ENCODE measurements at places on chromosomes 7 and 10.

DNA sequence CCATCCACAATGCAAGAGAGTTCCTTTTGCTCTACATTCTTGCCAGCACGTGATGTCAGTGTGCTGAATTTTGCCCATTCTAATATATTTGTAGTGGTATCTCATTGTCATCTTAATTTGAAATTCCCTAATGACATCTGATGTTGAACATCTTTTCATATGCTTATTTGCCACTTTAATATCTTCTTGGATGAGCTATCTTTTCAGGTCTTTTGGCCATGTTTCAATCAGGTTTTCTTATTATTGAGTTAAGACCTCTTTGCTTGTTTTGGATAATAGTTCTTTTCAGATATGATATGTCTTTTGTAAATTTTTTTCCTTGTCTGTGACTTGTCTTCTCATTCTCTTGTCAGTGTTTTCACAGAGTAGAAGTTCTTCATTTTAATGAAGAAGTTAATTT is 20.4 kb upstream of the FAM3C start:
- no peak for DNase-seq

GRCh38 chr10:116300542-116300941 is 23.7 kb upstream of the CCDC172 start:
- no peak for DNase-seq

DNA sequence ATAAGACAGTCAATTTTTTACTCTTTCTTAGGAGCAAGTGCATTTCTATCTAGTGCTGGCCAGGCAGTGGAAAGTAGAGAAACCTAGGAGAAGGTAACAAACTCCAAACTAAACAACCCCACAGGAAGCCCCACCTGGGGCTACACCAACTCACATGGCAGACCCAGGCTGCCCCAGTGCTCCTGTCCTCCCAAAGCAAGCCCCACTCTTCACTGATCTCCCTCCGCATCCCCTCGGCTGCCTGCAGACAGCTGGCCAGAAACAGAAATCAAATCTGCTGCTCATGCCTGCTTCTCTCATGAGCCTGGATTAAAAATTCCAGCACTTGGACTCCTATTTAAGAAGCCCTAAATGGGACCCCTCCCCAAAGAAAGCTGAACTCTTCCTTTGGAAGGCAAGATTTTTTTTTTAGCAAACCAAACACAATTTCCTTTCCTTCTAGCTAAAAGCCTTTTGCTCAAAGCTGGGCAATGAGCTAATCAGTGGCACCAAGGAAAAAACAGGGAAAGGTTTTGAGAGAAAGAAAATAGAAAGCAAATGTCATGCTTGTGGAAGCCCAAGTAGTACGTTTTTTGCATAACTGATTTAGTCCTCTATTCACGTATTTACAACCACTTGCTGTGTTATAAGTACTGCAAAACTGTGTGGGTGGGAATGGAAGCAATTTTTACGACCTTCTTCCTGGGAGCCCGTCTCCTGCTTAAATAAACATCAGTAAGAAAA is 10.8 kb downstream of the PDE1C start:
- no peak for DNase-seq

DNA sequence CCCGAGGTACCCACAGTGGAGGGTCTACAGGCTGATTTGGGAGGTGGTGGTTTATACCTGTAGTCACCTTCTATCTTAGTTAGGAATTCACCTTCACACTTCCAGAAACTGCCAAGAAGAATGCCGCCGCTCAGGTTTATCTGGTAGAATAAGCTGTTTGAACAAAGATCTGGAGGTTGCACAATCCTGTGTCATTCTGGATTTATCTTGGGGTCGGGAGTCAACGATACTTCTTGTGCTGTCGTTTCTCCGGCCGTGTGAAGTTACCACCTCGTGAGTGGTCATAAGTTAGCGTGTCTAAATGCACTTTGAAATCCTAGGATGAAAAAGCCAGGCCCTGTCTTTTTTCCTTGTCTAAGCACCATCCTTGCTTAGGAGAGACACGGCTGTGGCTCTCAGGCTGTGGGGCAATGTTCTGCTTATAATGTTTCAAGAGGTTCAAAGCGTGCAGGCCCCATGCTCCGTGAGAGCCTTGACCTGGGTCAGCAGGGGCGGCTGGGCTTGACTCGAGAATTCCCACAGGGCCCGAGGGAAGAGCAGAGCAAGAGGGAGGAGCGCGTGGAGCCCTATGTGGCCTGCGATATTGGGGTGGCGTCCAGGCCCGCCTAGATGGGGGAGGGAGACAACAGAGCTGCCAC is 35.5 kb downstream of the GRIFIN start:
- no peak for DNase-seq

DNA sequence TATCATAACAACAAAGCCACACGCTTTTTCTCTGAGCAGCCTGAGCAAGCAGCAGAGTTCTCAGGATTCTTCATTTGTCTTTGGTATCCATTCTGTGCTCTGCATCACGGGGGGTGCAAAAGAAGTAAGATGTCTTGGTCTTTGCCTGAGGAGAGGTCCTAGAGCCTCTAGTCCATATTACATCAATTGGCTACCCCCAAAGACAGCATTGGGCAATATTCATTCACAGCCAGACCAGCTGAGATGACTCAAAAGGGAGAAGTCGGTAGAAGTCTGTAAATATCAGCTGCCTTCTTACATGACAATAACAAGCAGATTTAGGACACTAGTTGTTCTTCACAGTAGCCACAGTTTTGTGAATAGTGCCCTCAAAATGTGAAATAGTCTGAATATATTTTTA is 66.6 kb downstream of the FZD1 start:
- DNase-seq: no peak

All from activated naive CD8-positive, alpha-beta T cell treated with anti-CD3 and anti-CD28 coated beads, Interleukin-2, amount 50 U/mL, for 16 hours (primary cell).